Inflammatory macrophage treated with lipopolysaccharide for 1 hour (primary cell): ENCODE measurements at places on chromosomes 1 and 21.

GRCh38 chr1:49307457-49307856 lies 530.8 kb upstream of the BEND5 start:
- DNase-seq: no peak

DNA sequence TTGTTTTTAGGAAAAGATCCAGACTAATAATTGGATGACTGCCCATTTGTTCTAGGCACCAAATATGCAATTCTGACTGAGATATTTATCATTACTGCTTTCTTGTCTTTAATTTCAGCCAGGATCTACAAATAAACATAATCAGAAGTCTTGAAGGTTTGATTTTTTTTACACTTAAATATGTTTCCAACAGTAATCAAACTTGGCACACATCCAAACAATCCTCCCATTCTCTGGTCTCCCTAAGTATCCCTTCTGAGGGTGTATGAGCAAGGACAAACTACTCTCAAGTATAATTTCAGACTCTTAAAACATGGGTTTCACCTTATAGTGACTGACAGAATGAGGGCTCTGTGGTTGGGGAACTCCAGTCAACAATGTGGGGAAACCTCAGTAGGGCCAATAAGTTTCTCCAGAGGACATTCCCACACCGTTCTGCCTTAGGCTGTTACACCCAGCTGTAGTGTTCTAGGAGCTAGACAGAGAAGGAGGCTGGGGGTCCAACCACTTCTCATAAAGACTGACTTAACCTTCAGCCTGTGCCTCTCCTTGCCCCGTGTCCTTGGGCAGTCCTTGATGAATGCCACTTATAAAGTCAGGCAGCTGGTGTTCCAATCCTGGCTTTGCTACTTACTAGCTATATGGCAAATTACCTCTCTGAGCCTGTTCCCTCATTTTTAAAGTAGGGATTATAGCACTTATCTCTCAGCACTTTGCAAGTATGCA lies 1.5 kb upstream of the PALMD start:
- DNase-seq: no peak

DNA sequence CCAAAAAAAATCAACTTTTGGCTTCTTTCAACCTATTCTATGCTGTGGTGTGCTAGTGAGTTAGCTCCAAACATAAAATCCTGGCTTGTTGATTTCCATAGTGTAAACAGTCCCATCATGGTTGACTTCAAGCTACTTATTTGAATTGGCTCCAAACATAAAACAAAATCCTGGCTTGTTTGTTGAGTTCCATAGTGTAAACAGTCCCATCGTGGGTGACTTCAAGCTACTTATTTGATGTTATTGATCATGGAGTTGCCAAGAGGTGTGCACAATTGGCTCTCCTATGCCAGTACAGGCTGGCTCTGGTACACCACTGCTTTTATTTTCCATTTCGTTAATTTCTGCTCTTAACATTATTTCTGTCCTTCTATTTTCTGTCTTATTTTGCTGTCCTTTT lies 1.8 kb upstream of the COA6 start:
- no peak for DNase-seq

- DNase-seq: no peak
Observed at GRCh38 chr1:69835955-69836354, 268.2 kb downstream of the LRRC7 start.

GRCh38 chr1:169102567-169102966 lies 3.9 kb upstream of the ATP1B1 start:
- DNase-seq: no peak

GRCh38 chr1:198638894-198639635 lies at the start of gene PTPRC:
Gene PTPRC, plus strand, starts transcription at chr1:198639040. Its CDS starts 229 bp downstream, at chr1:198639269.
- peak; percentile 93 for DNase-seq

DNA sequence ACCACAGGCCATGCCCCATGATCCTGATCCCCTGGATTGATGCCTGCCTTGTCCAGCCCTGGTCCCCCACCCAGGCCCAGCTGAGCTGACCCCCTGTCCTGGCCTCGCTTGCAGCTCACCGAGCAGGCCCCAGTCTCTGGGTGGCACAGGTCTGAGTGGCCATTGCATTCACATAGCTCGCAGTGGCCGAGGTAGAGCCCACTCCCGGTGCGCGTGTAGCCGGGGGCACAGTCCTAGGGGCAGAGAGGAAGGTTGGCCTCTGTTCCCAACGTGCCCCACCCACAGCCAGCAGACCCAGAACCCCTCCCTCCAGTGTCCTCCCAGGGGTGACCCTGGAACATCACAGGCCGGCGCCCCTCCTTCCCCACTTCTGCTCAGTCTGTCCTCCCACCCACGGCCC lies 51.9 kb downstream of the LDLRAD2 start:
- no peak for DNase-seq

GRCh38 chr1:83985048-83985447 lies 13.9 kb downstream of the TTLL7 start:
- DNase-seq: no peak

GRCh38 chr1:24389231-24389678 lies 24.3 kb downstream of the STPG1 start:
- no peak for DNase-seq

DNA sequence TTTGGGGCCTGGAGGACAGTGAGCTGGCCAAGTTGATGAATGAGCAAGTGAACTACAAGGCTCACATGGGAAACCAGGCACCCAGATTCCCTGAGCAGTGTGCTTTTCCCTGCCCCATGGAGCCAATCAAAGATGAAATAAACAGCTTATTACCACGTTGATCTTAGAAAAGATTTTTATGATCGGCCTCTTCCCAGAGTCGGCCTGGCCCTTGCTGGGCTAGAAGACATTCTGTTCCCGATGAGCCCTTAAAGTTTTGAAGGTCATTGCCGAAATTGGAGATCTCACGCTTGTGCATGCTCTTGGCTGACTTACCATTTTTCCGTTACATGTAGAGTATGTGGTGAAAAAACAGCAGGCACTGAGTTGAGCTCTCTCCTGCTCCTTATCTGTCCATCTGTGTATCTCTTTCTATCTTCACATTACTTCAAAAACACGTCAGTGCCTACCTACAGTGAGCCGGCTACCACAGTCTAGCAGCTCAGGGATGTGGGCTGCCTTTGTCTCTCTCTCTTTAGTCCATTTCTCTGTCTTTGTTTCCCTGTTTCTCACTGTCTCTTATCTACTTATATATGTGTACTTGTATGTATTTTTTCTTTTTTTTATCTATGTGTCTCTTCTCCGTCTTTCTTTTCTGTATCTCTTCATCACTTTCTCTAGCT lies 248.8 kb upstream of the USP24 start:
- DNase-seq: no peak

DNA sequence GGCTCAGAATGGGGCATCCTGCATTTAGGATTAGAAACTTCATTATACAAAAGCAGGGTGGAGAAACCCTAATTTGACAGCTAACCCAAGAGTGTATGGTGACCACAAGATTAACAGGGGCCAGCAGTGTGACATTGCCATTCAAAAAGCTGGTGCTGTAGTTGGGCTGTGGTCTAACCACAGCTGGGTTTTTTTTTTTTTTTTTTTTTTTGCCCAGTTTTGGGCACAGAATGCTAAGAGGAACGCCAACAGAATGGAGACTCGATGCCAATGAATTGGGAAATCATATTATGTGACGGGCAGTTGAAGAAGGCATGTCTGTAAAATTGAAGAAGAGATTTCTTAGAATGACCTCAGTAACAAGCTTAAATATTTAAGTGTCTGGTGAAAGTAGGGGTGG lies 58.4 kb downstream of the NFIA start:
- no peak for DNase-seq

GRCh38 chr21:34602061-34602460 lies 12.9 kb downstream of the RCAN1 start:
- no peak for DNase-seq

GRCh38 chr1:192263436-192263835 lies 53.4 kb upstream of the RGS21 start:
- peak; percentile 15 for DNase-seq

GRCh38 chr1:221343607-221344006 lies 398.3 kb downstream of the DUSP10 start:
- no peak for DNase-seq

GRCh38 chr21:21996891-21997290 lies 998.7 kb downstream of the NCAM2 start:
- DNase-seq: no peak

DNA sequence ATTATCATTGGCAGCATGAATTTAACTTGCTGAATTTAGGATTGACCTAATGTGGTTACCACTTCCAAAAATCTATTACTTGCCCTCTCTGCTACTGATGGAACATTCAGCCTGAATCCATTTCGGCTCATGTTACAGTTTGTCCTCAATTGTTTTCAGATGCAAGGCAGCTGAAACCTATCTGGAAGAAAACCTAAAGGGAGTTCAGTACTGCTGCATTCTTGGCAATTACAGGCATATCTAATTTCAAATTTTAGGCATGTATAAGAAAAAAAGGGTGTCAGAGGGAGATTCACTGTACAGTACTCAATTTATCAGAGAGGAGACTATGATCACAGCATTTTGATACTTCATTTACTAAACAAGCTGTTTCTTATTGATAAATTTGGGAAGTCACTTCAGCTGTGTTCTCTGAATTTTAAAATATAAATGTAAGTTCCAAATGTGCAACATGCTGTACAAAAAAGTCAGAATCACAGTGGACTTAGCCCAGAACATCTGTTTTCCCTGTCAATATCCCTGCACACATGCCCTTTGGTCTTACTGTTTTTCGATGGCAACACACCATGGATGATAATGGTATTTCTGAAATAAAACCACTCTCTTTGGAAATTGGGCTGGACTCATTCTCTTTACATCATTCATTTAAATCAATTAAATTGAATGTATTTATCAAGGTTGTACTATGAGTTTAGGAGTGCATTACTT lies 651.6 kb upstream of the ADGRL4 start:
- no peak for DNase-seq

- DNase-seq: no peak
Observed at GRCh38 chr1:23424293-23425192, at the start of gene TCEA3. Gene TCEA3, minus strand, starts transcription at chr1:23424748. Its CDS starts 115 bp downstream, at chr1:23424633.

- DNase-seq: no peak
Observed at GRCh38 chr1:115746021-115746690, 22.4 kb downstream of the CASQ2 start.

DNA sequence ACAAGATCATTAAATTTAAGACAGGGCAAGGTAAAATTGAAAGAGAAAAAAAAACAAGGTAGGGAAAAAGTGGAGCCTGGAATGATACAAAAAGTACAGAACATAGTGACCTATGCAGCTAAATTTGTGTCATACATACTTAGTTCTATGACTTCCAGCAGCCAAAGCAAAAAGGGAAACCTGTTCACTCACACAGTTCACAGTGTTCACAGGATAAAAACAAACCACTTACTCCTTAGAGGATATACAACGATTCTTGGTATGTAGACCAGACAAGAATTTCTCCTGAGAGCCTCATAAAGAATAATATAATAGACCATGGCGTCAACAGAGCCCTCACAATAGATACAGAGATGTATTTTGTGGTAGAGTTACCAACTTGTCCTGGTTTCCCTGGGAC lies 27.5 kb downstream of the COA7 start:
- DNase-seq: no peak

- DNase-seq: no peak
Observed at GRCh38 chr1:91744953-91745639, 140.9 kb downstream of the TGFBR3 start.

- no peak for DNase-seq
Observed at GRCh38 chr1:85756864-85757263, 48.6 kb upstream of the ZNHIT6 start.

DNA sequence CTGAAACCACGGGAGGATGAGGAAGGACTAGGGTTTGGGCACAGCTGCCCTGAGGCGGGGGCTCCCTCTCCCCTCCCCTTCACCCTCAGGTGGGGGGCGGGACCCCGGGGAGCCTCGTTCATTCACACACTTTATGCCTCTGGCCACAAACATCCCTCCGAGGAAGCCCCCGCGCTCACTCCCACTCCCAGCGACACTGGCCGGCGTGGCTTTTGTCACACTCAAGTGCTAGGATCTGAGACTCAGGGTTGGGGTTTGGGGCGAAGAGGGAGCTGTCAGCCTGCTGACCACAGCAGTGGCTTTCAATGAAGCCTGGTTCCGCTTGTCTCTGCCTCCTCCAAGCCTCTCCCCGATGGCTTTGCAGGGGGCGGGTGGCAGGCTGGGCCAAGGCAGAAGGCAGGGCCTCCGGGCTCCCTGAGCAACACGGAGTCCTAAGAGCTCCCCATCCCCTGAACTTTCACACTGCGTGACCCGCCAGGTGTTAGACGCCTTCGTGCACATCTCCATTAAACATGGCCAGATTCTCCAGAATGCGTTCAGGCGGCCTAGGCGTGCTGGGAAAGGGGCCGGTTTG lies 178.1 kb downstream of the NPHP4 start:
- DNase-seq: no peak

DNA sequence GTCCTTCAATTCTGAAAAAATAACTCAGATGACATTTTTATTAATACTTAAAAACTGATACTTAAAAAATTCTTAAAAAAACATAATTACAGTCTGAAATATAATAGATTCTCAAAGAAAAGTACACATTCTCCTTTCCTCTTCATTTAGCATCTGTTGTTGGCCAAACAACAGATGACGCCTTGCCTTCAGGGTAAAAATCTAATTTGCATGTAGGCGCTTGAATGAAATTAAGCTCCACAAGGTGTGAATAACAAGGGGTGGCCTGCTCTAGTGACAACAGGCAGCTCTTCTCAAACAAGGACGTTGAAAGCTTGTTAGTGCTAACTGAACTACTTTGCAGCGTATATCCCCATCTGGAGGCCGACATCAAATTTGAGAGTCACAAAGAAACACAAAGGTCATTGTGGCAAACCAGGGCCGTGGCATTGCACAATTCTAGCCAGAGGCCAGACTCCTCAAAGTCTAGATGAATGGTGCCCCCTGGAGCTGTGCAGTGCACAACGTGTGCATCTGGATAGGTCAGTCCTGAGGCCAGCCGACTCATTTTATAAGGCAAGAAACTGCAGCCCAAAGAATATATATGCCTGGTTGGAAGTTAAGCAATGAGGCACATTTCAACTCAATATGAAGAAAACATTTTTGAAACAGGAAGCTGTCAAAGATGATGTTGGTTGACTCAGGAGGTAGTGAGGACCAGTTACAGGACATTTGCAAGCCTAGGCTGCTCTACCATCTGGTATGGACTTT lies 459.2 kb upstream of the RUNX1 start:
- DNase-seq: peak; percentile 93

DNA sequence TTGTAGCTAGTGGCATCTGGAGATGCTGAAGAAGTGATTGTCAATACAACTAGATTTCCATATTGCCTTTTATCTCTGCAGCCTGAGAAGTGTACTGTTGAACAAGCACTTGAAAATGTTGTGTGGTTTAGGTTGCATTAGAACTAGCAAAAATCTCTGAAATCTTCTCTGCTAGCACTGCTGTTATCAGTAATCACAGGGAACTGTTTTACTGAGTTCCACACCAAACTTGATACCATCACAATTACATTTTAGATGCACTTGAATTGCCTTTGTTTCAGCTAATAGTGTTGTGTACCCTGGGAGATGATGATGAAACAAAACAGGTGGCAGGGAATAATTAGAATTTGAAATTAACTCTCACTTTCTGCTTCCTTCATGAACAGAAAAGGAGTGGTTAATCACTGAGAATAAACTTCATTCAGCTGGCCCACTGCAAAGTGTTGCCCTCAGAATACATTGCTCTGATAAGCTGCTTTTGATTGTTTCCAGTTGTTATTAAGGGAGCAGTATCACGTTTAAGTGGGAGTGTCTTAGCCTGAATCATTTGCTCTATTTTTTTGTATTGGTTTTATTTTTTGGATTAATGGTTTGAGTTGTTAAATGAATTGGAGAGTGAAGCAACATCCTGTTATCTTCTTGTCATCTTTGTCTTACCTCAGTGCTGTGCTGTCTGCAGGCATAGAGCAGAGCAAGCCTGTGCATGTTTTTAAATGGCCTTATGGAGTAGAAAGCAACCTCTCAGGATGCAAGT lies 13.0 kb downstream of the FAM20B start:
- DNase-seq: no peak

- DNase-seq: peak; percentile 97
Observed at GRCh38 chr1:15847100-15847892, at the start of gene SPEN. Gene SPEN, plus strand, starts transcription at chr1:15847707. Its CDS starts 361 bp downstream, at chr1:15848068.
